ENCODE measurements at places on chromosomes 11 and 22.
A peak's percentile ranks its signal among the peaks of the same experiment; 100 is the strongest.

DNA sequence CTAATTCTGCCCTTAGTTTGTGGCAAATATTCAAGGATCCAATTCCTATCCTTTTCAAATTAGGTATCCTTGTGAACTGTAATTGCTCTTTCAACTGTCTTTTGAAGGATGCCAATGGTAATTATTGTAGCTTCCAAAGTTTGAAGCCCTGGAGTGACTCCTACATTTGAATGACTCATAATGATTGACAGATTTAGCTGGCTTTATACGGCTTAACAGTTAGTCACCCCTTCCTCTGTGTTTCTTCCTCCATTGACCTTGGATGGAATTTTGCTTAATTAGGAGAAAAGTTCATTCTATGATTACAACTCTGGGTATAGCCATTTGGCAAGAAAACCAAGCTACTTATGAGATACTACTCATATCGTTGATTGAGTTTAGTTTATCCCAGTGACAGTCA lies 639.3 kb upstream of the KIRREL3 start:
- DNase-seq = no peak

DNA sequence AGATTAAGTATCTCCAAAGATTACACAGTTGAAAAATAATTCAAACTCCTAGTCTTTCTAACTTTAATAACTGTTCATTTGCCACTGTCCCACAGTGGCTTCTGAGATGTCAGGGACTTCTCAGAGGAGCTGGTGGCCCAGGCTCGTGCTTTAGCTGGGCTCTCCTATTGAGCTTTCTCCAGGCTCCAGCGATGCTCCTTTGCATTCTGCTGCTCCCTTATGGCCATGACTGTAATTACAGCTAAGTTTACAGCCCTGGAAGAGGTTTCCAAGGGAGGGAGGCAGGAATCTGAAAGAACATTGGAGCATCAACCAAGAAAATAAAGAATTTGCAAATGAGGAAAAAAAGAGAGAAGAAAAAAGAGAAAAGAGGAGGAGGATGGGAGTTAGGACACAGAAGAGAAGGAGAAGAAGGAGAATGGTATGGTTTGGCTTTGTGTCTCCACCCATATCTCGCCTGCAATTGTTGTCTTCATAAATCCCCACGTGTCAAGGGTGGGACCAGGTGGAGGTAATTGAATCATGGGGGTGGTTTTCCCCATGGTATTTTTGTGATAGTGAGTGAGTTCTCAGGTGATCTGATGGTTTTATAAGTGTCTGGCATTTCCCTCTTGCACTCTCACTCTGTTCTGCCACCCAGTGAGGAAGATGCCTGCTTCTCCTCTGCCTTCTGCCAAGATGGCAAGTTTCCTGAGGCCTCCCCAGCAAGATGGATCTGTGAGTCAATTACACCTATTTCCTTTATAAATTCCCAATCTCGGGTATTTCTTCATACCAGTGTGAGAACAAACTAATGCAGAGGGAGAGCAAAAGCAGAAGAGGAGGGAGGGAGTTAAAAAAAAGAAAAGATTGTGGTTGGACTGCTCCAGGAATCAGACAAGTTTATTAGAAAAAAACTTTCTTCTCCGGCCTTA lies 857.0 kb downstream of the KCNA4 start:
- no peak for DNase-seq

DNA sequence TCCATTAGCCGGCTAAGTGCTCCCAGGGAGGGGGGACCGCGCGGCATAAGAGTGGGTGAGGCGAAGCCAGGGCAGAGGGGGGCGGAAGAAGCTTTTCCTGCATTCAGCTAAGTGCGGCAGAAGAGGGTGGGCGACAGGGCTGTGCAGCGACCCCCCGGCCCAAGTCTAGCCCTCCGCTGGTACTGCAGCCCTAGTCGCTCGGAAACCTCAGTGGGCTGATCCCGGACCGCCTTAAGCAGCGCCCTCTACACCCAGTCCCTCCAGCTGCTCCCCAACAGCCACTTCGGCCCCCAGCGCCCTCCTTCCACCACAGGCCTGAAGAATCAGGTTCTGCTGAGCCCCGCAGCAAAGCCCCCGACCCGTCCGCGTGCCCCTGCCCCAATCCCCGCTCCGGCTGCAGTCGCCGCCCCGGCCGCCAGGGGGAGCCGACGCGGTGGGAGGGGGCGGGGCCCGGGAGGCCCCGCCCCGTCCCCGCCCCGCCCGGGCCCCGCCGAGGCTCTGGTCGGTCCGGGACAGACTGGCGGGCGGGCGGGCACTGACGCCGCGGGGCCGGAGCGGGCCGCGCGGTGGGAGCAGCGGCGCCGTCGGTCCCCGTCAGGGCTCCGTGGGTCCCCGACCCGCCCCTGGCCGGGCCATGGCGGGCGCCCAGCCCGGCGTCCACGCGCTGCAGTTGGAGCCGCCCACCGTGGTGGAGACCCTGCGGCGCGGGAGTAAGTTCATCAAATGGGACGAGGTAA lies at the start of gene PLCB3:
TSS of gene PLCB3 (plus strand) at position 515 of the 737 bp plus-strand sequence. CDS start at position 635, 120 bp downstream.
- peak; percentile 55 for DNase-seq

- no peak for DNase-seq
Observed at GRCh38 chr22:19663821-19664355, 50.4 kb upstream of the SEPTIN5 start.

DNA sequence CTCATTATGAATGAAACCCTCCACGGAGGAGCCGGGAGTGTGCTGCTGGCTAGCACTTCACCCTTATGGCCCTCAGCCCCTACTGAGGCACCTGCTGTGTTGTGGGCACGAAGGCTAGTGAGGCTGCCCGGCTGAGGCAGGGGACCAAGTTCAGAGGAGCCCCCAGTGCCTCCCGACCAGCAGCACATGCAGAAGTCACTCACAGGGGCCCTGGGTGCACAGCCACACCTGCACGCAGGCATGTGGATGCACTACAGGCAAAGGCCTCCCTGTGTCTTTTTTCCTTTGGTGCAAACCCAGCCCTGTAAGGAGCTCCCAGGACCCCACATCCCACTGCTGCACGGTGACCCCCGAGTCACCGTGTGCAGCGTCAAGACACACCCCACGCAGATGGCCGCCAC lies 261.5 kb downstream of the BRD1 start:
- DNase-seq = no peak

- no peak for DNase-seq
Observed at GRCh38 chr11:7893796-7894195, 37.3 kb downstream of the OR10A6 start.

- DNase-seq = no peak
Observed at GRCh38 chr11:94128291-94128745, 323 bp upstream of the PANX1 start.

GRCh38 chr22:50581950-50582492 lies 628 bp downstream of the CHKB start:
- DNase-seq = peak; percentile 25

DNA sequence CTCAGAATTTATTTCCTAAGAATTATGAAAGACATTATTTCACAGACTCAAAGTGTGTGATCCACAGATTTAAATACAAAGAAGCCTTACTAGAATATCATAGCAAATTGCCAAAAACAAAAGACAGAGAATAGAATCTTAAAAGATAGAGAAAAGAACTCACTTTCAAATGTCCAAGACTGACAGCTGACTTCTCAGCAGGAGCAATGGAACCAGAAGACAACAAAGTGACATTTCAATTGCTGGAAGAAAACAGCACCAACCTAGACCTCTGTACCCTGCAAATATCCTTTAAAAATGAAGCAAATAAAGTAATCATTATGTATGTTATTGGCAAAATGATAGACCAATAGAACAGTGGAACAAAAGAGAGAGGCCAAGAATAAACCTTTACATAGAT lies 109.2 kb downstream of the TTC17 start:
- DNase-seq = no peak

- DNase-seq = no peak
Observed at GRCh38 chr11:93796441-93797231, 12.6 kb downstream of the MED17 start.

GRCh38 chr11:85307366-85307765 lies 319.8 kb downstream of the DLG2 start:
- DNase-seq = no peak

GRCh38 chr11:92623055-92623454 lies 346.4 kb upstream of the MTNR1B start:
- DNase-seq = no peak

- DNase-seq = peak; percentile 20
Observed at GRCh38 chr11:114131461-114131864, 72.0 kb downstream of the ZBTB16 start.

DNA sequence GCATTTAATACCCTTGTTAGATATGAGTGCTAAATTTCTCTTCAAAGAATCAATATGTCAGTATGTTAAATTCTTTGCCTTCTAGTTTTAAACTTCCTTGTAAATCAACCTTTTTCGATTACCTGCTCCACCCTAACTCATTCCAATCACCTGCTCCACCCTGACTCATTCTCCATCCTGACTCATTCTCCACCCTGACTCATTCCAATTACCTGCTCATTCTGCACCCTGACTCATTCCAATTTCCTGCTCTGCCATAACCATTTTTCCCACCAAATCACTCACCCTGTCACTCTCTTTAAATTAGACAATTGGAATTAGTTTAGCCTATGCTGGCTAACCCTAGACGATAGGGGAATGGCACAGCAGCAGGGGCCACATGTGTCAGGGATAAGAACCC lies 519.5 kb upstream of the LRRC4C start:
- no peak for DNase-seq

GRCh38 chr22:12601870-12602779 lies 2925.9 kb upstream of the OR11H1 start:
- DNase-seq = no peak

DNA sequence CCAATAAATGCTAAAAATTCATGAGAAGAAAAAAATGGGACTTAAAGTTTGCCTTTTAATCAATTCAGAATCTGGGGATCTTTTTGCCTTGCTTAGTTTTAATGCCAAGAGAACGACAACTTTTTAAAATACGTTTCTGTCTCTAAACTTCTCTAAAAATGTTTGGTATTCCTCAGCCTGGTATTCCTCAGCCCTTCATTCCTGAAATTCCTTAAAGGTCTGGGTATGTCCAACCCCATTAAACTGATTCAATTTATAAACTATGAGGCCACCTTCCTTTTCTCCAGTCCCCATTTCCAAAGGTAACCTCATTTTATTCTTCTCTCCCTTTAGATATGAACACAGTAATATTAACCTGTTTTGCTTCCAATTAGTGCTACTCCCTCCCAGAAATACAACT lies 16.6 kb downstream of the POLA2 start:
- no peak for DNase-seq

DNA sequence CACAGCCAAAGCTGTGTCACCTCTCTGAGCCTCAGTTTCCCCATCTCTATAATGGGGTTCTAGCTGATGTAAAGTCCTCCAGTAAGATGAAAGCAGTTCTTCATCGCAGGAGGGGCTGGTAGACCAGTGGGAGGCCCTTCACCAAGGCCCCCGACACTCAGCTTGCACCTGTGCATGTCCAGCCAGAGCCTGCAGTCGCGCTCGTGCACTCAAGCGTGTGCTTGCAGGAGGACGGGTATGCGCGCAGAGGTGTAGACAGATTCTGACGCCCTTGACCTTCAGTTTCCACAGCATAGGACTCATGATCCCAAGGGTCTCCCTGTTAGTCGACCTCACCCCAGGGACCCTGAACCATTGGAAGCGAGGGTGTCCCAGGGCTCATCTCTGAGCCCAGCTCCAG lies 633.7 kb downstream of the TBC1D22A start:
- DNase-seq = no peak

GRCh38 chr11:19728436-19728835 lies 15.8 kb downstream of the NAV2 start:
- DNase-seq = no peak

GRCh38 chr11:118679483-118679882 lies at the start of gene TREH:
TSS of gene TREH (minus strand) at chr11:118679650. CDS start at chr11:118679627, 23 bp downstream.
- no peak for DNase-seq

- DNase-seq = no peak
Observed at GRCh38 chr11:100190395-100190794, 496.7 kb upstream of the ARHGAP42 start.

DNA sequence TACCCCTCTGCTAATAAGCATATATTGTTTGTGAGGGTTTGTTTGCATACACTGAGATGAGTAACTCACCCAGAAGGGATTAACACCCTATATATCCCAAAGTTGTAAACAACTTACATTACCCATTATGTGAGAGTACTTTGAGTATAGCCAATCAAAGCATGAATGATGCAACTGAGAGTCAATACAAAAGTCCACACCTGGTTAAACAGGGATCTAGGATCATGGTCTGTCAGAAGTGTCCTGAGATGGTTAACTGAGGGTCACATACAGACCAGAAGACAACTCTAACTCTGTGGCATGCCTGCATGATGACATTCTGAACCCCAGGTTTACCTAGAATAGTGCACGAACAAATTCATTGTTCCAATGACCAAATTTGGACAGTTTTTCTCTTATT lies 17.4 kb upstream of the OR10A5 start:
- no peak for DNase-seq
